Urothelium cell line (cell line): ENCODE measurements at places on chromosomes 3 and 15.

GRCh38 chr15:33701304-33701696 lies 267.0 kb upstream of the CHRM5 start:
- peak; percentile 18 for DNase-seq

GRCh38 chr3:492586-493316 lies 296.2 kb downstream of the CHL1 start:
- no peak for DNase-seq

GRCh38 chr3:172675441-172676193 lies 35.2 kb downstream of the NCEH1 start:
- peak; percentile 22 for DNase-seq

DNA sequence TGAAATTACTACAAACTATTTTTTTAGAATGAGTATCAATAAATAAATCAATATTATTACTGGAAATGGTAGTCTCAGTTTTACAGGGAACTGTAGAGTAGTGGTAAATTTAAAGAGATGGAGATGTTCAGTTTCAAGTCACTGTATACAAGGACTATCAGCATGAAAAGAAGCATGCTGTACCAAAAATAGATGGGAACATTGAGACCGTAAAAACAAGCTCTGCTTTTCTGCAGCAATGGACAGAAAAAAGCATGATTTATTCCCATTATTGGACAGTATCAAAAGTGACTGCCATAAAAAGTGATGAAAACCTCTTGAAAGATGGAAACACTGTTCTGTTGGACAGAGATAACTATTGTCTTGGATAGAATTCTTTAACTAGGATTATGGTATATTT lies 187.2 kb downstream of the EPHA6 start:
- no peak for DNase-seq

- no peak for DNase-seq
Observed at GRCh38 chr15:67137951-67138848, 72.8 kb downstream of the SMAD3 start.

GRCh38 chr3:100333970-100334487 lies 528 bp upstream of the NIT2 start:
- no peak for DNase-seq

DNA sequence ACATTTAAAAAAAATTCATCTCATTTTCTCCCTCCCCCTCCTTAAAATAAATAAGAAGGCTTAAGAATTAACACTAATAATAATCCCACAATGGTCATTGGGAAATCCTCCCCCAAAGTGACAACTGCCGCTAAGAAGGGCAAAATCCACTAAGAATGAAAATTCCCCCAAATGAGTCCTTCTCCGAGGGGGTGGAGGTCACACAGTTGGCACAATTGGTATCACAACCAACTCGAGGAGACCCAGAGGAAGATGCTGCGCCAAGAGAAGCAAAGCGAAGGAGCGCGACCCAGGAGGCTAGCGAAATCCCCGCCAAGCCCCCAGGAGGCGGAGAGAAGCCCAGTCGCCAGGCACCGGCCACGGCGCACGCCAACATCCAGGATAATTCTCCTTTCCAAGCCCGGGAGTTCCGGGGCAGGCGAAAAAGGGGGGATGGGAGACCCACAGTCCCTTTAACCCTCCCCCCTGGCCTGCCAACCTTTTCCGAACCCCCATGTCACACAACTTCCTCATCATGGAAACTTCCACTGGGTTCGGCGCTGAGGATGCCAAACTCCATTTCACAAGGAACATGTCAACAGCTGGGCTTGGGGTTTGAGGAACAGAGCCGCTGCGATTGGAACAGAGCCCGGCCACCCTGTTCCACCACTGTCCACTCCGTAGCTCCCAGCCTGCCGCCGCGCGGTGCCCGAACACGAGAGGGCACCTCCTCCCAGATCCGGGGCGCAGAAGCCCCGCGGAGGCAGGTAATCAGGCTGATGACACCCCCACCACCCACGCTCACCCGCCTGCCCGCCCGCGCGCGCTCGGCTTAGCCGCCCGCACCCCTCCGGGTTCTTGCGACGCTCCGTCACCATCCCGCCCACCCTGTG lies 668 bp downstream of the THRB start:
- peak; percentile 55 for DNase-seq

DNA sequence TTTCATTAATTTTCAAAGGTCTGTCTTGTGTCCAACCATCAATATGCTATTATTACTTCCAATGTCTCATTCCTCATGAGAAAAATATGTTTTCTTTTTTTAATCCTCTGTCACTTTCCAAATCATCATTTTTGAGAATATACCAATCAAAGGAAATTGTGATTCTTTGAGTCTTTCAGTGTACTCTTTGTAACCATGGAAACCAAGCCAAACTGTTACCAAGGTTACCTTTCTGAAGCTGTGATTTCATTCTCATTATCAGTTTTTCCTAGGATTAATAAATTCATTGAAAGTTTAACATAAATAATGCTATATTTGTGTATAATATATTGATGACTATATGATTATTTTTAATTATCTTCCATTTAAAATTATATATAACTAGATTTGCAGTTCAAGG lies 16.6 kb upstream of the PLSCR5 start:
- no peak for DNase-seq

- no peak for DNase-seq
Observed at GRCh38 chr15:72472992-72473610, 1.0 kb upstream of the ARIH1 start.

DNA sequence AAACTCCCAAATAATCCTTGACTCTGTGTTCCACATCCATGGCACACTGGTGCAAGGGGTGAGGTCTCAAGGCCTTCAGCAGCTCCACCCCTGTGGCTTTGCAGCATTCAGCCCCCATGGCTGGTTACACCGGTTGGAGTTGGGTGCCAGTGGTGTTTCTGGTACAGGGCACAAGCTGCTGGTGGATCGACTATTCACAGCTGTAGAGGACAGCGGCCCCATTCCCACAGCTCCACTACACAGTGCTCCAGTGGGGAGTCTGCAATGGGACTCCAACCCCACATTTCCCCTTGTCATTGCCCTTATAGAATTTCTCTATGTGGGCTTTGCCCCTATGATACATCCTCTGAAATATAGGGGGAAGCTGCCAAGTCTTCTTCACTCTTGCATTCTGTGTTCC lies 64.3 kb upstream of the SGO1 start:
- DNase-seq: no peak

DNA sequence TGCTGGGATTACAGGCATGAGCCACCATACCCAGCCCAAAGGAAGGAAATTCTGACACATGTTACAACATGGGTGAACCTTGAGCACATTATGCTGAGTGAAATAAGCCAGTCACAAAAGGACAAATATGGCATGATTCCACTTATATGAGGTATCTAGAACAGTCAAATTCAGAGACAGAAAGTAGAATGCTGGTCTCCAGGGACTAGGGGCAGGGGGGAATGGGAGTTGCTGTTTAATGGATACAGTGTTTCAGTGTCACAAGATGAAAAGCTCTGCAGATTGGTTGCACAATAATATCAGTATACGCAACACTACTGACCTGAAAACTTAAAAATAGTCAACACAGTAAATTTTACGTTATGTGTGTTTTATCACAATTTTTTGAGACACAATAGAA lies 4.1 kb downstream of the SPATA12 start:
- DNase-seq: no peak

GRCh38 chr3:76474632-76475031 lies 565.3 kb upstream of the ROBO2 start:
- DNase-seq: no peak

GRCh38 chr3:177778633-177779032 lies 581.4 kb upstream of the TBL1XR1 start:
- DNase-seq: no peak

DNA sequence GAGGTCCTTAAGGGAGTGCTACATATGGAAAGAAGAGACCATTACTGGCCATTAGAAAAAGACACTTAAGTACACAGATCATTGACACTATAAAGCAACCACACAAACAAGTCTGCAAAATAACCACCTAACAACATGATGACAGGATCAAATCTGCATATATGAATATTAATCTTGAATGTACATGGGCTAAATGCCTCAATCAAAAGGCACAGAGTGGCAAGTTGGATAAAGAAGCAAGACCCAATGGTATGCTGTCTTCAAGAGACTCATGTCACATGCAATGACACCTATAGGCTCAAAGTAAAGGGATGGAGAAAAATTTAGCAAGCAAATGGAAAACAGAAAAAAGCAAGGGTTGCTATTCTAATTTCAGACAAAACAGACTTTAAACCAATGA lies 28.4 kb upstream of the CCNL1 start:
- DNase-seq: no peak

DNA sequence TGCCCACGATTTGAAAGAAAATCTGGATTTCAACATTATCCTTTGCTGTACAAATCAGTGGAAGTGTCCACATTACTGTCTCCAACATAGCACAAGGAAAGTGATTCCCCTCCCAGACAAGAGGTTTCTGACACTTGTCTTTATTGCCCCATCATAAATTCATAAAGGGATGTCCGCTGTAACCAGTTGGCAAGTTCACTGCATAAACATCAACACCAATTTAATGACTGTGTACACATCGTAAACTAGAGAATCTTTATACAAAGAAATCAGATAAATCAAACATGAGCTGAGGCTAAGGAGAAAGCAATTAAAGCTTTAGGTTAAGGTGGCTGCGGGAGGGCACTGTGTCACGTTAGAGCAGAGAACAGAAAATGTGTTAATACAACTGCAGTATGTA lies 129.8 kb downstream of the MEIS2 start:
- DNase-seq: no peak

DNA sequence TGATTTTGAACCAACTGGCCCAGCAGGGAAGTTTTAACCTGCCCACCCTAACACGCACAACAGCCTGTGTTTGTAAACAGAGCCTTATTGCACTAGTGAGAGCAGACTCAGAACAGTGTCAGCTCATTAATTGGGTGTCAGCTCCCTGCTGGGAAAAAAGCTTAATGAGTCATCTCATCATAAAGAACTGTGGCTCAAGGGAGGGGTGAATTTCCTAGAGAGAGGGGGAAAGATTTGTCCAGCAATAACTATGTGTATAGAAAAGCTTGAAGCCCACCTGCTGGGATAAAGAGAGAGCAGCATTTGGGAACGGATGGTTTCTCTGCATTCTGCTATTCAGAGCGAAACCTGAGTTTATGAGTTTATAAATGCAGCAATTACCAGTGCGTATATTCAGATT lies 48.9 kb upstream of the GMNC start:
- DNase-seq: no peak

DNA sequence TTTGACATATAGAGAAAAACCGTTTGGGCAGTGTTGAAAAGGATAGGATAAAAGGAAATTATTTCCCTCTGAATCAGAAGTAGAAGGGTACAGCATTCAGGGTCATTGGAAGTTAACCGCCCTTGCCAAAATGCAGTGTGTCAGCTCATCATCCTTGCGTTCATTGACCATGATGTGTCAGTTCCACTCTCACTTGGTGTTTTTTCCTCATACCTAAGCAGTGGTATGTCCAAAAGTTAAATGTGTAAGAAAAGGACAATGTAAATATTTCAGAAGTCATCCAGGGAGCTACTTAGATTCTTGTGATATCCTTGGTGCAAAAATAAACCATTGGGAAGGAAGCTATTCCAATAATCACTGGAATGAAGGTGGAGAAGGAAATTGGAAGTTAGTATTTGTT lies 50.7 kb downstream of the MAP6D1 start:
- DNase-seq: no peak

GRCh38 chr3:22318325-22318724 lies 567.3 kb upstream of the ZNF385D start:
- no peak for DNase-seq

DNA sequence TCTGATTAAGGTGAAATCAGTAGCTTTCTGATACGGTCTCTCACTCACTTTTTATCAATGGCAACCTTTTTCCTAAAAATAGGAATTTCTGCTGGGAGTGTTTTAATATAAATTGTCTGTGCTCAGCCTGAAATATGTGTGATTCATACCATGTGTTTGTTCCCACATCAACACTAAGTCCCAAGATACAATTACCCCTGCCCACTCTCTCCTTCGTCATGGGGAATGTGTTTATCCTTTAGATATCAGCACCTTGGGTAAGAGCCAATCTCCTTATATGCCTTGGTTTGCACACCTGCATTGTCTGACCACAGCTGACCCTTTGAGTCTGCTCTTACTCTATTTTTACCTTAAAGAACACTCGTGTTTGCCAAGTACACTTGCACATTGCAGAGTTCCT lies 356.4 kb downstream of the LPP start:
- peak; percentile 33 for DNase-seq

DNA sequence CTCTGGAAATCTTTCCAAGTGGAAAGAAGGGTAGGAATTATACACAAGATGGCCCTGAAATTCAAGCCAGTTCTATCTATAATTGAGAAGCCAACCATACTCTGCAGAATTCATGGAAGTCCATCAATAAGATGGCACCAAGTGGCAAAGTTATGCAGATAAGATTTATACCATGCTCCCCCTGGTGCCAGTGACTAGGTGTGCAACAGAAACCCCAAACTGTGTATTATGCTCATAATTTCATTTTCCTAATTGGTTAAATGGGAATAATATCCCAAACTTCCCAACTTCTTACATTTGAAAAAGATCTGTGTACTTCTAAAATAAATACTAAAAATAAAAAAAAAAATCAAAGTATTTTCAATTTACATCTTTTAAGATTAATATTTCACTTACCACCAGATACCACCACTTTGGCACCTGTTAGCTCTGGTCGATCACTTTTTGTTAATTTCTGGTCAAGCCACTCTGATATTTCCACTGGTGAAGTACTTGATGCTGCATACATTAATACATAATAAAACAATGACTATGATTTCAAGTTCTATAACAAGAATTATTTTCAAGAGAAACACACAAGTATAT lies 25.9 kb downstream of the ETFA start:
- DNase-seq: peak; percentile 21

- DNase-seq: no peak
Observed at GRCh38 chr15:39869858-39870515, 50.1 kb downstream of the GPR176 start.

DNA sequence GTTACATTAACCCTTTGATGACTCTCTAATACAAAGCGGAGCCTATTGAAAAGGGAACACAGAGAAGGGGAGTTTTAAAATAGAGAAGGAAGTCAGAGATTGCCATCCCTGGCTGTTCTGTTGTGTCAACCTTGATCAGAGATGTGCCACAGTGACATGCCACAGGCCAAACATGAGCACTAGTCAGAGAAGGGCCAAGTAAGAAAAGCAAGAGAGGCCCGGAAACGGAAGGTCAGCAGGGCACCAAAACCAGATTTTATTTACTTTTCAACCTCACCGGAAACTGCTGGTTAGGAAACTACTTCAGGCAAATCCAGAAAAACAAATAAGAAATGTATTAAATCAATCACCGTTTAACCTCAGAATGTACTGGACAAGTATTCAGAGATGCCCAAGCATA lies 171.8 kb downstream of the ALCAM start:
- no peak for DNase-seq

- DNase-seq: no peak
Observed at GRCh38 chr3:109923431-109923830, 586.1 kb upstream of the DPPA4 start.

DNA sequence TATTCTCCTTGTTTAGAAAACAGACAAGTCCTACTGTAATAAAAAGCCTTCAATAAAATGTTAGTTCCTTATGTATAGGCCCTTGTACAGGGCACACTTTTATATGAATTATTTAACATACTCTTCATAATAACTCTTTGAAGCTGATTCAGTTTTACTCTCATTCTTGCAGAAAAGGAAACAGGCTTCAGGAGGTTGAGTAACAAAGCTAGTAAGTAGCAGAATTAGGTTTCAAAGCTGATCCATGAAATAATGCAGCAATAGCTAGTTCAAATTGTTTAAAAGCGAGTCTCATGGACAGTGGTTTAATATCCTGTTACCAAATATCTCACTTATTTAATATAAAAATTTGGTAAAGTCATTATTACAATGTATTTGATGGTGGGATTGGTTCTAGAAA lies 25.0 kb downstream of the TCF12 start:
- no peak for DNase-seq

- DNase-seq: no peak
Observed at GRCh38 chr3:89101251-89101650, 6.2 kb upstream of the EPHA3 start.
